ENCODE measurements at places on chromosomes 3 and 15. TPM values are rescaled to one million over a fixed set of nuclear protein-coding genes. Genes with fewer than 3 reads are reported as not detected.
A peak's percentile ranks its signal among the peaks of the same experiment; 100 is the strongest.

- H3K27ac ChIP-seq, result no peak overlapping the region
- no peaks in the 10 kb centered on the region for H3K27me3 ChIP-seq
- H3K4me1 ChIP-seq, result peaks cover 7% of the 10 kb centered on the region
- no peak overlapping the region for H3K4me3 ChIP-seq
- H3K36me3 ChIP-seq, result peaks cover 21% of the 10 kb centered on the region
Observed at GRCh38 chr3:11818033-11818432, 28.7 kb downstream of the TAMM41 start.

DNA sequence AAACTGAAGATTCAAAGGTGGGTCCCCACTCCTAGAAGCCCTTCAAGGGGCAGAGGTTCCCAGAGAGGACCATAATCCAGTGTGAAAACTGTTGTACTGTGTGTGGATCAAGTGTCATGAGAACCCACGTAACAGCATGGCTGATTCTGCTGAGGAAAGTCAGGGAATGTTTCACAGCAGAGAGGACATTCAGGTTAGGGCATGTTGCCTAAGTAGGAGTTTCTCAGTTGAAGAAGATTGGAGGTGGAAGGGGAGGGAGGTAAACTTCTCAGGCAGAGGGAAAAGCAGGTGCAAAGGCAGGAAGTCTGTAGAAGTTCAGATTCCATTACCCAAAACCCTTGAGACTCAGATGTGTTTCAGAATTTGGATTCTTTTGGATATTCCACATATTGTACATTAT, 246.1 kb upstream of the NR2E3 start:
- no peak for DNase-seq
- no peak overlapping the region for H3K4me3 ChIP-seq
- no peak overlapping the region for H3K27ac ChIP-seq
- no peaks in the 10 kb centered on the region for H3K36me3 ChIP-seq

- H3K27ac ChIP-seq, result peak overlapping the region; percentile 83
- DNase-seq, result no peak
- peak overlapping the region; percentile 89 for H3K4me3 ChIP-seq
- H3K4me1 ChIP-seq, result peaks cover 44% of the 10 kb centered on the region
- H3K27me3 ChIP-seq, result no peaks in the 10 kb centered on the region
- no peaks in the 10 kb centered on the region for H3K36me3 ChIP-seq
Observed at GRCh38 chr15:74958320-74958907, 1.8 kb upstream of the RPP25 start.

DNA sequence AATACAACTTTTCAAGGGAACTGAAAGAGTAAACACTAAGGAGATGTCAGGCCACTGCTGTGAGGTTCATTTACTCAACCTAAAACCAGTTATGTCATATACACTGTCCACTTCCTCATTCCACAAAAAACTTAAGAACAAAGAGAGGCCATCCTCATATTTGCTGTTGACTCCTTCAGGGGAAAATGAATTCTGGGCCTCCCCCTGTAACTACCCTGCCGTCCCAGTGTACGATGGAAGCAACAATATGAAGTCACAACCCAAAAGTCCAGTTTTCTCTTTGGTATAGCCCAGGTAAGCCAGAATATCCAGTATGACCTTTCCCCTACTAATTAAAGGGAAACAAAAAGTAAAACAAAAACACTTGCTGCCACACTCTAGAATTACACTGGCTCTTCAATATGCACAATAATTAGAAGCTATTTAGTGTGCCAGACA, 16.2 kb downstream of the CEP152 start:
- DNase-seq, result no peak
- H3K36me3 ChIP-seq, result peaks cover 2% of the 10 kb centered on the region
- no peak overlapping the region for H3K4me3 ChIP-seq
- peak overlapping the region; percentile 57 for H3K27ac ChIP-seq
- peaks cover 17% of the 10 kb centered on the region for H3K4me1 ChIP-seq

DNA sequence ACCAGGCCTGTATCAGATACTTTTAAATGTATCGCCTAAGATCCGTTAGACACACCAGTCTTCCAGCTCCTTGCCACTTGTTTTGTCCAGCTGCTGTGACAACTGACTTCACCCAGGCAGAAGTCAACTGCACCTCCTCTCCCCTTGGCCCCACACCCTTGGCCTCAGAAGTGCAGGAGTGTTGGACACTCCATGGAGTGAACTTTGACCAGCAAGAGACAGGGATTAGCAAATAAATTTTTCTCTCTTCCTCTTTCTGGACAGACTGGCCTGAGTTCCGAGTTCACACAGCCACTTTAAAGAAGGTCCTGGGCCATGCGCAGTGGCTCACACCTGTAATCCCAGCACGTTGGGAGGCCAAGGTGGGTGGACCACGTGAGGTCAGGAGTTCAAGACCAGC, 2.9 kb upstream of the CLN6 start:
- no peak for DNase-seq
- H3K27ac ChIP-seq, result no peak overlapping the region
- no peaks in the 10 kb centered on the region for H3K27me3 ChIP-seq

DNA sequence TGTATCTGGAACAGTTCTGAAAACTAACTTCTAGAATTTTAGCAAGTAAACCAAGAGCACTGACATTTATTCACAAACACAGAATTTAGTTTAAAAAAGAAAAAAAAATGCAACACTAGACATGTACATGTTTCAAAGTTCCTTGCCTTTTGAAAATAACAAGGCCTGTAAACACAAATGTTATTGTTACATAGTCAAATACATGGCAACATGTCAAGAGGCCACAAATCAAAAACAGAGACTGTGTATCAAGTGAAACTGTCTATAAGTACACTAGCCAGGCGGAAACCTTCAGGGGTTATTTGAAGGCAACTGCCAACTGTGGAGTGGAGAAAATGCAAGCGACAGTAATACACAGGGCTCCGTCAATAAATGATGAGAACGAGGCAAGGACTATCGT, 547.6 kb downstream of the FOXP1 start:
- peaks cover 51% of the 10 kb centered on the region for H3K36me3 ChIP-seq
- peaks cover 69% of the 10 kb centered on the region for H3K4me1 ChIP-seq

DNA sequence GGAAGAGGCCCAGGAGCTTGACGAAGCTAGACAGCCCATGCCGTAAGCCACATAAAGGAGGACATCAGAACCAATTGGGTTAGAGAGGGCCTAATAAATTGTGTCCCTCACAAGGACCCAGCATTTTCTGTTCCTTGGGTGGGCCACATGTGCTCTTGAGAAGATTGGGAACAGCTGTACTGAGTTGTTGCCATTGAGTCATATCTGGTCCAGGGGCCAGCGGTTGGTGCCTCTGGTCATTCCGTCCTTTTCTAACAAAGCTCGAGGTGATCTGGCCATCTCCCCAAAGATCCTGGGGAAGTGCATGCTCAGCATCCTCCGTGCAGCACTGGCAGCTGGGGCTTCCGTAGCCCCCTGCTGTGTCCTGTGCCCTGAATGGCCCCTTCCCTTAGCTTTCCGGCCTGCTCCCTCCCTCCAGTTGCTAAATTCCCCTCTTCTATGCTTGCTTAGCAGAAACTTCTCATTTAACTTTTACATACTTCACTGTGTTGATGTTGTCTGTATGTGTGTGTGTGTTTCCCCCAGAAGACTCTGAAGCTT, 73.0 kb downstream of the EEFSEC start:
- no peak for DNase-seq
- H3K27me3 ChIP-seq, result no peaks in the 10 kb centered on the region
- H3K36me3 ChIP-seq, result no peaks in the 10 kb centered on the region
- no peak overlapping the region for H3K27ac ChIP-seq

DNA sequence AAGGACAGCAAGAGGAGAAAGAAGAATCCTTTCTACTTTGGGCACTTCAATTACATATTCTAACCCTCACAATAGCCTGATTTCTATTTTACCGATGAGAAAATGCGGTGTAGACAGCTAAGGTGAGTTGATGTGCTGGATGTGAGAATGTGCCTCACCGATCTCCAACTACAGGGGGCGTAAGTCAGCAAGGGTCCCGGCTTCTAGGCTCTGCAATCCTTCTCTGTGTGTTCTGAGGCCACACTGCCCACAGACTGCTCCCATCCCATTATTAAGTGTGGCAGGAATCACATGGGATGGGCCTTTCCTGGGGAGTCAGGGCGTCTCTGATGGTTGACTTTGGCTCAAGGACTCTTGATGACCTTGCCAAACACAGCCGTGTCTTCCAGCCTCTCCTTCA, 23.6 kb upstream of the RPL35A start:
- no peak for DNase-seq
- H3K4me3 ChIP-seq, result no peak overlapping the region
- H3K27ac ChIP-seq, result no peak overlapping the region
- no peaks in the 10 kb centered on the region for H3K27me3 ChIP-seq
- H3K36me3 ChIP-seq, result peaks cover 11% of the 10 kb centered on the region

- H3K36me3 ChIP-seq, result no peaks in the 10 kb centered on the region
- H3K27me3 ChIP-seq, result peaks cover 1% of the 10 kb centered on the region
- H3K4me1 ChIP-seq, result no peaks in the 10 kb centered on the region
- DNase-seq, result peak; percentile 37
Observed at GRCh38 chr3:191972714-191973398, 511.9 kb downstream of the PYDC2 start.

GRCh38 chr15:73442421-73442820, 543 bp upstream of the REC114 start:
- no peaks in the 10 kb centered on the region for H3K4me1 ChIP-seq
- H3K27ac ChIP-seq, result no peak overlapping the region
- no peaks in the 10 kb centered on the region for H3K36me3 ChIP-seq
- no peak for DNase-seq
- H3K4me3 ChIP-seq, result no peak overlapping the region

GRCh38 chr3:196186651-196187573, 24.3 kb downstream of the ZDHHC19 start:
- H3K4me1 ChIP-seq, result no peaks in the 10 kb centered on the region
- no peak overlapping the region for H3K27ac ChIP-seq
- no peak overlapping the region for H3K4me3 ChIP-seq
- no peak for DNase-seq

GRCh38 chr15:44501768-44502366, 35.1 kb upstream of the EIF3J start:
- no peak for DNase-seq
- H3K4me3 ChIP-seq, result no peak overlapping the region
- H3K27me3 ChIP-seq, result no peaks in the 10 kb centered on the region
- peaks cover 13% of the 10 kb centered on the region for H3K36me3 ChIP-seq
- no peak overlapping the region for H3K27ac ChIP-seq

KLHL40 gene
- total RNA-seq, result not detected

P2RY12 gene
- total RNA-seq, result not detected

MESP2 gene
- 0.36 TPM for total RNA-seq

BCL2A1 gene
- total RNA-seq, result not detected

PLA1A gene
- total RNA-seq, result 0.82 TPM

SLC51A gene
- not detected for total RNA-seq

All from chondrocyte (in vitro differentiated cells).